ENCODE measurements at places on chromosomes 6 and 20.

GRCh38 chr6:155889410-155889809 is 433.8 kb upstream of the NOX3 start:
- DNase-seq = no peak

- DNase-seq = no peak
These were observed 24.9 kb downstream of the ZNF292 start for GRCh38 chr6:87180105-87180728.

- DNase-seq = no peak
These were observed 40.4 kb downstream of the ESF1 start for GRCh38 chr20:13744352-13744751.

DNA sequence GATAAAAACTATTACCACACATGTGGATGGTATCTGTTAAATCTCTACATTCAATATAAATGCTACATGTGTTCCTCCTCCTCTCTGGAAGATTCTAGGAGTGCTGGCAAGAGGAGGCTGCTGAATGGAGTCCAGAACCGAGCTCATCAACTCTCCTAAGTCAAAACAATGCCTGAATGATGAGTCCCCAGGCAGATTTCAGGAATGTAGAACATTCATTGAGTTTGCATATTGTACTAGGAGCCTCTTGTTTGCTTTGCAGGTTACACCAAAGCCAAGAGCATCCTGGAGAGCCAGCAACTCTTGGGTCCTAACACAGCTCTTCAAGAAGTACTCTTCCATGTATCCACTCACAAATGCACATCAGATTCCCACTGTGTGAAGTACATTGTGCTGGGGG is 117.6 kb upstream of the UST start:
- no peak for DNase-seq

DNA sequence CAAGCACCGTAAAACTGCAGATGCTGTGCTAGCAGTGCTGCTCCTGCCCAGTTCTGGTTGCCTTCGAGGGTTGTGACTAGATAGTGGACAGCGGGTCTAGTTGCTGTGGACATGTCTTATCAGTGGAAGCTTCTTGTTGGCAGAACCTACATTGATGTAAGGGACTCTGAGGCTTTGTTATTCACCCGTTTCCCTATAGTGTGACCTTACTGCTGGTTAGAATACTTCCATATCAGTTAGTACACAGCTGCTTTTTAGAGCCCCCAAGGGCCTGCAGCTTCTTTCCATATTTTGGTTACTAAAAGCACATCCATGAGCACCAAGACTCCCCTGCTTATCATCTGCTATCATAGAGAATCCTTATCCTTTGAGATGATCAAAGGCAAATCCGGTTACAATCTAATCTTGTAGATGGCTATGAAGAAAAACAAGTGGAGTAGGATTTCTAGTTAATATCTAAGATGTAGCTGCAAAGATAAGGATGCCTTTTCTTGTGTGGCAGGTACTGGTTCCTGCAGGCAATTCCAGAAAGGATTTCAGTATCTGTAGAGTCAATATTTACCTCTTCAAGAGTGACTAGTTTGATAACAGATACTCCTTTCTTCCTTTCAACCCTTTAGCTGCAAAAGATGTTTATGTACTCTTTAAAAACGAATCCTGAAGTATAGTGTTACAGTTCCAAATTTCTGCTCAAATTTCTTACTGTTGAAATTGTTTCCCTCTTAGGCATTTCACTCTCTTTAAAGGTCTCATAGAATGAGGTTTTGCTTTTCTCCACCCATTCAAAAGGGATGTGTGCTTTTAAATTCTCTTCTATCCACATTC is 163.6 kb downstream of the JARID2 start:
- DNase-seq = no peak

GRCh38 chr20:50762045-50762422 is 30.7 kb downstream of the PARD6B start:
- no peak for DNase-seq

GRCh38 chr6:47545223-47545622 is 67.6 kb downstream of the CD2AP start:
- DNase-seq = no peak

DNA sequence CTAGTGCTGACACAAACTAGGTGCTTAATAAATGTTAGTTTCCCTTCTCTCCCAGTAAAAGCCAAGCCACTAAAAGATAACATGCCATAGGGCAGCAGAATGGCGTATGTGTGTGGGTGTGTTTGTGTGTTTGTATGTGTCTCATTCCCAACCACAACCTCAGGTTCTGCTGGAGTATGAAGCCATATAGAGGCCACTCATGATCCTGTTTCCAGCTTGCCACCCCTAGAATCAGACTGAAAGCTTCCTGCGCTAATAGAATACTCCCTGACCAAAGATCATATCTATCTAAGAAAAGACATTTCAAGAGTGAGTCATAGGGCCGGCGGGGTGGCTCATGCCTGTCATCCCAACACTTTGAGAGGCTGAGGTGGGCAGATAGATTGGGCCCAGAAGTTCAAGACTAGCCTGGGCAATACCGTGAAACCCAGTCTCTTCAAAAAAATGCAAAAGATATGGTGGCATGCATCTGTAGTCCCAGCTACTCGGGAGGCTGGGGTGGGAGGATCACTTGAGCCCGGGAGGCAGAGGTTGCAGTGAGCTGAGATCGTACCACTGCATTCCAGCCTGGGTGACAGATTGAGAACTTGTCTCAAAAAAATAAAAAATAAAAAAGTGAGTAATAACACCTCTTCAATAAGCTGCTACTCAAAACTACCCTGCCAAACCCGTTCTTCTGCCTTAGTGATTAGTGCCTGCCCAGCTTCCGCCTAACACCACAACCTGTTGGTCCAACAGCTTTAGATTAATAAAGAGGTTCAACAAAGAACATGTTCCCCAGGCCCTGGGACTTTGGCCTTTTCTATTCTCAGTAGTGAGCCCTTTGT is 11.8 kb upstream of the SNRPC start:
- DNase-seq = no peak

GRCh38 chr20:44442298-44443070 is 33.2 kb upstream of the TTPAL start:
- DNase-seq = no peak

DNA sequence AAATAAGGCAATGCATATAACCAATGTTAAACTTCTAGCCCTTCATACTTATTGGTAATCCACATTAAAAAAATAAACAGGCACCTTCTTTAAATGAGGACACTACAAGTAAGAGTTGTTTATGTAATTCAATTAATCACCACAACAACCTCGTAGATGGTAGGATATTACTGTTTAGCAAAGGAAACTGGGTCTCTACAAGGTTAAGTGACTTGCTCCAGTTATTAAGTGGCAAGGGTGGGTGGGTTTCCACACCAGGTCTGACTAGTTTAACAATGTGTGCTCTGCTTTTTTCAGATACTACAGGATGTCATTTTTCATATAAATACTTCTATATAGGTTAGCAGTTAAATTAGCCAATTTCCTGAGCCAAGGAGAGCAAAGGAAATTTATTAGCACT is 129.1 kb downstream of the MAN1A1 start:
- no peak for DNase-seq

- peak; percentile 15 for DNase-seq
These were observed 155.7 kb upstream of the PRSS16 start for GRCh38 chr6:27091661-27092315.

DNA sequence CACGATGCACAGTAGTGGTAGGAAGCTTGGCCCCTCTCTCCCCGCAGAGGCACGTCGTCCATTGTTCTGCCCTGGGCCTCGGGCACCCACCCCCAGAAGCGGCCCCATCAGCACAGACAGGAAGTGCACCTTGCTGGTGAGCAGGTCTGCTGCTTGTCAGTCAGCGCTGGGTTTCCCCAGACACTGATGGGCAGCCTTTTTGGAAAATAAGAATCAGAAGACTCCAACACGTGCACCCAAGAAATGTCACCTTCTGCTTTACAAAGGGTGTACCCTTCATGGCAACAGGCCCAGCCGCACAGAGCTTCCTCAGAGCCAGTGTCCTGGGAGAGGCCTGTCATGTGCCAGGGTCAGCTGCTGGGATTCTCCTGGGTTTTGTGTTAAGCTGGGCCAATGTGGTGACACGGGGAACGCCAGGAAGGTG is 34.7 kb upstream of the IRF4 start:
- no peak for DNase-seq

DNA sequence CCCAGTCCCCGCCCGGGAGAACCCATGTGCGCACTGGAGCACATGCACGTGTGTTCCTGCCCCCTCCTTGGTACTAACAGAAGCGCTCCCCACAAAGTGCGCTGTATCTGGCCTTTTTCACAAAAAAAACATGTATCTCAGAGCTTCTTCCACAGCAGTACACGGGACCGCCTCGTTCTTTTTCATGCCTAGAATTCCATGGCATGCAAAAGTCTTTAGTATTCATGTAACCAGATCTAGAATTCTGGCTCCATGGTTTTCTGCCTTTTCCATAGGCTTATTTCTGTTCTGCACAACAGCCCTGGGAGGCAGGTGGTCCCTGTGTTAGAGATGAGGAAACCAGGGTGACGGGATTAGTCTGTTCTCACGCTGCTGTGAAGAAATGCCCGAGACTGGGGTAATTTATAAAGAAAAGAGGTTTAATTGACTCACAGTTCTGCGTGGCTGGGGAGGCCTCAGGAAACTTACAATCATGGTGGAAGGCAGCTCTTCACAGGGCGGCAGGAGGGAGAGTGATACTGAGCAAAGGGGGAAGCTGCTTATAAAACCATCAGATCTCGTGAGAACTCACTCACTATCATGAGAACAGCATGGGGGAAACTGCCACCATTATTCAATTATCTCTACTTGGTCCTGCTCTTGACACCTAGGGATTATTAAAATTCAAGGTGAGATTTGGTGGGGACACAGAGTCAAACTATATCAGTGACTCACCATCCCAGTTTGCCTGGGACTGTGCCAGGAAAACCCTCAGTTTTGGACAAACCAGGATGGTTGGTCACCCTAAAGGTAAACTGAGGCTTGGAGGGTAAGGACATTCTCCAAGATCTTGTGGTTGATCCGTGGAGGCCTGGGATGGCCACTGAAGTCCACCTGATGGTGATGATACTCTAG is 41.0 kb downstream of the C20orf203 start:
- DNase-seq = no peak

- no peak for DNase-seq
These were observed 37.8 kb downstream of the CD109 start for GRCh38 chr6:73733791-73734190.

- DNase-seq = no peak
These were observed 103.6 kb upstream of the SGK1 start for GRCh38 chr6:134421501-134421900.

DNA sequence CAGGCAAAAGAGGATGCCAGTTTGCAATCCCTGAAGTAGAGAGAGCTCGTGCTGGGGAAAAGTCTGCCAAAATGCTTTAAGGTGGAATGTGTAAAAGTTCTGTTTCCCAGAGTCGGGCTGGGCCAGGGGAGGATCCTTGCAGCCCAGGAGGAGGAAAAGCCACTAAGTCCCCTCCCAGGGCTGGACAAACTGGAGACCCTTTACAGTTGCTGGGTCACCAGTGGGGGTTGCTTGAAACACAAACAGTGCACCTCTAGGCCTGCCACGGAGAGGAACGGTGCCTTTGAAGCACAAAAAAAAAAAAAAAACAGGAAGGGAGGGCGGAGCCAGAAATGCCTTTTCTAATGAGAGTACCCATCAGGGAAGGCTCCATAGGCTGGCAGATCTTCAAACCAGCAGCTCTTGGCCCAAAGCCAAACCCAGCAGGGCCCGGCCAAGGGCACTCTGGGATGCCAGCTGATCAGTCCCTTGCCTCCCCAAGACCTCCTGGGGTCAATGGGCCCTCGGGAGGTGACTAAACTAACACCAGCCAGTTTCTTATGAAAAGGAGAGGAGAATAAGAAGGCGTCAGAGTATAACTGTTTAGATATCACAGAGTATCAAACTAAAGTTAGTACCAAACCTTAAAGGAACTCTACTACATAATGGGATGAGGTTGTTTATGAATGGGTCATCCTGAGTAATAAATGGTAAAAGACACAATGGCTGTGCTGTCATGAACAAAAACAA is 23.7 kb downstream of the HLA-A start:
- DNase-seq = no peak

GRCh38 chr6:31007694-31008093 is 2.6 kb upstream of the MUC22 start:
- DNase-seq = no peak

- peak; percentile 2 for DNase-seq
These were observed at the start of gene FAM162B for GRCh38 chr6:116764961-116765841. TSS of gene FAM162B (minus strand) at chr6:116765719. CDS start at chr6:116765576, 143 bp downstream.

GRCh38 chr6:52972989-52973388 is 22.1 kb downstream of the GSTA4 start:
- DNase-seq = no peak

DNA sequence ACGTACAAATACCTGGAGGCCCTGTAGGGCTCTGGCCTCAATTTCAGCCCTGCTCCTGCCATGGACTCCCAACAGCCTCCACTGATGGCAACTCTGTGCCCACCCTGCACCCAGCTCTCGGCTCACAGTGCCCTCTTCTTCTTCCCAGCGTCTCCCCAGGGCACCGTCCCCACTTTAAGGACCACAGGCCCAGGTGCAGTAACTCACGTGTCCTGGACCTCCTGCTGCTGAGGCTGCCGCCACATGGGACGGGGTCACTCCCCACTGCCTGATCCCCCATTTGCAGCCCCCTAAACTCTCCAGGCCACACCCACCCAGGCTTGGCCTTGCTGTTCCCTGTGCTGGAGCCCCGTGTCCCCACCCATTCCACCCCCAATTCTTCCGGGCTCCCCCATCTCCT is 223.4 kb downstream of the PREX1 start:
- DNase-seq = no peak

GRCh38 chr6:122400121-122400450 is 634 bp downstream of the HSF2 start:
- DNase-seq = no peak

- DNase-seq = no peak
These were observed 11.0 kb upstream of the ARMC12 start for GRCh38 chr6:35725721-35726438.

DNA sequence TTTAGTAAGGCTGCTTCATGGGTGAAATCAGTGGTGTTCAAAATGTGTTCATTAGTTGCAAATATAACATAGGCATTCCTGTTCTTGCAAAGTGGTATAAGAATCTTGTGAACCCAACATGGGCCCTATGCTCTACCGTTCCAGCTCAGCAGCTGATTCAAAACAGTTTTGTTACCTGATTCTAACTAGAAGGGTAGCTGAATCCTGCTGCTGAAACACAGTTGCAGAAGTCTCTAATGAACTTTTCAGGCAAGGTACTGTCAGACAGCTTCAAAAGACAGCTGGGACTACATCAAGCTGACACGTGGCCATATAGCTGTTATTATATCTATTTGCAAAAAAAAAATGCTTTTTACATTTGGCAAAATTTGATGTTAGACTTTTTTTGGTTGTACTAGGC is 22.7 kb downstream of the THEMIS start:
- no peak for DNase-seq

- DNase-seq = no peak
These were observed 13.9 kb upstream of the KLHL31 start for GRCh38 chr6:53679446-53679933.

DNA sequence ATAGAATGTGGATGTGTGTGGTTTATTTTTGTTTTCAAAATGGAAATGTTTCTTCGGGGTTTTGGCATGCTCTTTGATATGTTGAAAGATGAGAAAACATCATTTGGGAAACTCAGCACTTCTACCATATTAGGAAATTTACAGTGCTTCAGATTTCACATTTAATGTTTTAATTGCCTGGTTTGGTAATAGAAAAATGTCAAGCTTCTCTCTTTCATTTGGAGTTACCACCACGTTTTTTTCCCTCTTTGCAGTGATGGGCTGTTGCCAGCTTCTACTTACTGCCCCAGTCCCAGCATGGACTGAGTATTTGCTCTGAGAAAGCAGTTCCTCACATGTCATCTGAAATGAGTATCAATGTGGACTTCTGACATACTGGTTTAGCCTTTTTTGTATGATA is 267.7 kb downstream of the PRL start:
- no peak for DNase-seq

GRCh38 chr6:69825904-69826303 is 29.1 kb upstream of the LMBRD1 start:
- DNase-seq = no peak

- DNase-seq = no peak
These were observed at the start of gene CRIP3 for GRCh38 chr6:43308101-43308989. TSS of gene CRIP3 (minus strand) at chr6:43308826. CDS start at chr6:43308792, 34 bp downstream.
